Jurkat, Clone E6-1 (cell line): ENCODE measurements at places on chromosomes 1 and 21.

DNA sequence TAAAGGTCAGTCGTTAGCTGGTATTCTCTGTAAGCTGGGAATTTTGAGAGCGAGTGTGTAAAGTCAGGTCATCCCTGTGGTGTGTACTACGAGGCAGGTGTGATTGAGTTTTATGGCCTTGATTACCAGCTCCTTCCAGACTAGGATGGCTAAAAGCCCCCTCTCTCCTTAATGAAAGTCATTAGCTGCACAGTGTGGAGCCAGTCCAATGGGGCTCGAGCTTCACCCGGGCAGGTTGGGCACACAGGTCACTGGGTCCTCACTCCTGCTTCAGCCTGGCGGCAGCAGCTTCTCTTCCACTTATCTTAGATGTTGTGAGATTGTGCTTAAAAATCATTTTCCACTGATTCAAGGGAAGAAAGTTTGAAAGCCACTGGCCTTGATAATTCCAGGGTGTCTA lies 3.0 kb downstream of the DMRTB1 start:
- no peak for DNase-seq

DNA sequence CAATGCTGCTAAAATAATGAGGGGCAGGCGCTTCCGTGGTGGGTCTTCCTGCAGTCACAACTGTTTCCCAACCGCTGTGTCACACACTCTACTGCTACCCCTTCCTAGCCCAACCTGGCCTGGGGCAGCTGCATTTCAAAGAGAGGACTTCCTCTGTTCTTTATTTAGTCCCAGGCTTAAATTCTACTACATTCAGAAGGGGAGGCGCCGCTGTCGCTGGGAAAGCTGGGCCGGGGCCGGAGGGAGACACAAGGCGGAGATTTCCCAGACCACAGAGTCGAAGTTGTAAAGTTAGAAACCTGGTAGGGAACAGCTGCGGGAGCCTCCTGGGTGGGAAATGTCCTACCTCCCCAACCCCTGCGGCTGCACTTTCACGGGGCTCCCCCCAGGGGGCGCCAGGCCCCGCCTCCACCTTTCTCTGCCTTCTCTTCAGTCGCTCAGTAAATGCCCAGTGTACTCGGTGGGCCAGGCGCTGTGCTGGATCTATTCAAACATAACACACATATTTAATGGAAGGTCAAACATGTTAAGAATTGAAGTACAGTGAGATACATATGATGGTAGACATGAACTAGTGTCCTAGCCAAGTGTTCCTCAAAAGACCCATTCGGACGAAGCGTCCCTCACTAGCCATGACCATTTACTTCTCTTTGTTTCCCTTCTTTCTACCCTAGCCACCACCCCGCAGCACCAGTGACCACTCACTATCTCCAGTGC lies 23.1 kb downstream of the DYRK3 start:
- DNase-seq: peak; percentile 70

DNA sequence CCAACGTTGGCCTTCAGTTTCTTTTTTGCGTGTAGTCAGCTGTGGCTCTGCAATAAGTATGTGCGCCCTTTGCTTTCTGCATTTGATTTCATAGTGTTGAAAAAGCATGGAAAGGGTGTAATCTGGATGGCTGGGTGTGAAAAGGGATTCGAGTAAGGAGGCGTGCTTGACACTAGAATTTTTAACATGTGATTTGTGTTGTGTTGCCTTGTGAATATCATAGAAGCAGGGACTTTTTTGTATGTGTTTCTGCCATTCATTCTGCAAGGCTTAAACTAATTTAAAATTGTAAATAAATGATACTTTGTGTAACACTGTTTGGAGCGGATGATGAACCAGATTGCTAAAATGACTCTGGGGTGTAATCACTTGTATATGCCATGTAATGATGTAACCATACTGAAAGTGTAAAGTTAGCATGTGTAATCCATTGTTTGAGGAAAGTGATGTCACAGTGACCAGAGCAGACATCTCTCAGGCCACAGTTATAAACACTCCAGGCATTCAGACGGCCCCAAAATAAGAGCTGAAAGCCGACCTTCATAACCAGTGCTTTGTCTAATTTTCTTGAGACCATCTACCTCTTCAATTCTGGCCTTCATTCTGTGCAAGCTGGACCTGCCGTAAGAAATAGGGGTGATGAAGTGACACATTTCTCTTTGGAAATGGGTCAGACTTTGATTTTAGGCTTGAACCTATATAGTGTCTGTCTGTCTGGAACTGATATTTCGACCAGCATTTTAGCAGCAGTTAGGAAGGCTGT lies 618 bp downstream of the SH3BGR start:
- no peak for DNase-seq

- DNase-seq: no peak
These were observed 45.3 kb downstream of the PDE9A start for GRCh38 chr21:42698733-42699132.

DNA sequence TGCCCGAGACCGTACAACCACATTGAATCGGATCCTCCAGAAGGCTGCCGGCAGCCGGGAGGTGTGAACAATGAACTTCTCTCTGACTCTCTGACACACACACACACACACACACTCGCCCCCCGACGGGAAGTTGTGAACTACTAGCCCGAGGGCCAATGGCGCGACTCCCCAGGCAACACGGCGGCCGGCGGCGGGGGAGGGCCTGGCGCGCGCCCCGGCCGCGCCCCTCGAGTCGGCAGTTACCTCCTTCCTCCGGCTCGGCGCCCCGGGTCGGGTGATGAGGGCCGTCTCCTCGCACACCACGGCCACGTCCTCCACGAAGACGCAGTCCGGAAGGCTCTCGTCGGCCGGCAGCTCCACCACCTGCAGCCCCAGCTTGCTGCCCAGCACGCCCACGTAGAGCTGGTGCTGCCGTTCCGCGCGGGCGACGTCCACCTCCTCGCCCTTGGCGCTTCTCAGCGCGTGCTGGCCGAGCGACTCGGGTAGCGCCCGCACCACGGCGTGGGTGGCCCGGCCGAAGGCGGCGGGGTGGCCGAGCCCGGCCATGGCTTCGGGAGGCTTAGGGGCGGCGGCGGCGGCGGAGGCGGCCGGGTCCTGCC lies 361 bp downstream of the DDAH1 start:
- DNase-seq: no peak

GRCh38 chr1:37070126-37070525 lies 35.8 kb upstream of the GRIK3 start:
- DNase-seq: no peak

DNA sequence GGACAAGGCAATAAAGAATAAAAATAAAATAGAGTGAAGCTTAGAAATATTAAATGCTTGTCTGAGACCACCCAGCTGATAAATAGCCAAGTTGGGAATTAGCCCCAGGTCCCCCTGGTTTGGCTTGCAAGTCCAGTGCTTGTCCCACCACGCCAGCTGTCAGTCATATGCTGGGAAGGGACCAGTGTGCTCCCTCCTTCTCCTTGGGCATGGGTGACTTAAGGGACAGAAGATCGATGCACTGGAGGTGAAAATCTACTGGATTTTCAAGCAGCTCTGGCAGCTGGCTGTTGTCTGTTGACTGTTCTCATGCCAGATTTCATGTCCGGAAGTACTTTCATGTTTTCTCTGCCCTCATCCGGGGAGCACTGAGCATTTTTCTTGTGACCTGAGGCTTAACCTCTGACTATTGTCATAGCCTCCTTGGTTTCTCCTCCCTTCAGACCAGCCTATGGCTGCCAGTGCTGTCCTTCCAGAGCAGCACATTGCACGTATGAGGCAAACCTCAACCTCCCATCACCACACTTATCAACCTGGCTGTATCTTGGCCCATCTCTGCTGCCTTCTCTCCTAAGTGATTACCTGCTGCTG lies 12.4 kb downstream of the LMOD1 start:
- peak; percentile 32 for DNase-seq

DNA sequence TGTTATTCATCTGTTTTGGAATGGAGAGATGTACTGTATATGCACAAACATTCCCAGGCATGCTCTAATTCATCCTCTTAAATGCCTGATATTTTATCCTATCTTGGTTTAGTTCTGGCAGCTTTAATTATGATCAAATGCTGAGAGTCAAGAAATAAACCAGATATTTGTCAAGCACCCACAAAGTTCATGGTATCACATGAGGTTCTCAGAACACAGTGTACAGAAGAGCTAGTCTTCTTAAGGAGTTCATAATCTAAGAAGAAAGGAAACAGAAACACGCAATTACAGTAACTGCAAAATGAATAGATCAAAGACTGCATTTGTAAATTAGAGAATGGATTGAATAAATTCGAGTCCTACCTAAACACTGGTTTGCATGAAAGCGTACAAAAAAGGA lies 58.3 kb upstream of the KCNH1 start:
- no peak for DNase-seq

DNA sequence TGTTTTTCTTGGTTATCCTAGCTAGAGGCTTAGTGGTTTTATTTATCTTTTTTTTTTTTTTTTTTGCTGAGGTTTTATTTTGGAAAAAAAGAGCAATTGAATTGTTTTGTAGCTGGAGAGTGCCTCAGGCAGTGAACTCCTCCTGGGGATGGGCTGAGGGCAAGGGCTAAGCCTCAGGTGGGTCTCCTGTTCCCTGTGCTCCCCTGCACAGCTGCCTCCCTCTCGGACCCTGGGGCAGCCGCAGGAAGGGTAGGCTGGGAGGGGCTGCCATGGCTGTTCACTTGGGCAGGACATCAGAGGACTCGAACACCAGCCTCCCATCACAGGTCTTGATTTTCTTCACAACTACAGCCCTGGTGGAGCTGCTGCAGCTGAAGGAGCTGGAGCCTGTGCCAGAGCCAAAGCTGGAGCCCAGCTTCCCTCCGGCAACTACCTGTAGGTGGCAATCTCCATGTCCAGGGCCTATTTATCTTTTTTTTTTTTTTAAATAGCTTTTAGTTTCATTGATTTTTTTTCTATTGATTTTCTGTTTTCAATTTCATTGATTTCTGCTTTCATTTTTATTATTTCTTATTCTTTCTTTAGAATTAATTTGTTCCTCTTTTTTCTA lies 28.9 kb downstream of the LEPR start:
- DNase-seq: no peak

DNA sequence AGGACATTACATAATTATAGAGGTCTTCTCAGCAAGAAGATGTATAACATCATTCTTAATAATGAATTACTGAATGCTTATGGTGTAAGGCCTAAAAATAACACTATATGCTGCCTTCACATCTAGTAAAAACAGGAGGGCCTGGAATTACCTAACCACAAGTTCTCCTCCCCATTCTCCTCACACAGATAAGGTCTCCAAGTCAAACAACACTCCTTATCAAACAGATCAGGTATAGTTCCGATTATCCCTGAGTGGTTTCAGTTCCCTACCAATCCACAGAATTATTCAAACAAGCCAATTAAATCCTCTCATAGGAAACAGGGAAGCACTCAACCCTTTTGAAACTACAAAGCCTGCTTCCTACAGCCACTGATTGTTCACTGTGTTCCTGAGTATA lies 4.0 kb upstream of the AGBL4 start:
- DNase-seq: no peak

GRCh38 chr1:119636491-119637089 lies 11.5 kb downstream of the ZNF697 start:
- DNase-seq: no peak

DNA sequence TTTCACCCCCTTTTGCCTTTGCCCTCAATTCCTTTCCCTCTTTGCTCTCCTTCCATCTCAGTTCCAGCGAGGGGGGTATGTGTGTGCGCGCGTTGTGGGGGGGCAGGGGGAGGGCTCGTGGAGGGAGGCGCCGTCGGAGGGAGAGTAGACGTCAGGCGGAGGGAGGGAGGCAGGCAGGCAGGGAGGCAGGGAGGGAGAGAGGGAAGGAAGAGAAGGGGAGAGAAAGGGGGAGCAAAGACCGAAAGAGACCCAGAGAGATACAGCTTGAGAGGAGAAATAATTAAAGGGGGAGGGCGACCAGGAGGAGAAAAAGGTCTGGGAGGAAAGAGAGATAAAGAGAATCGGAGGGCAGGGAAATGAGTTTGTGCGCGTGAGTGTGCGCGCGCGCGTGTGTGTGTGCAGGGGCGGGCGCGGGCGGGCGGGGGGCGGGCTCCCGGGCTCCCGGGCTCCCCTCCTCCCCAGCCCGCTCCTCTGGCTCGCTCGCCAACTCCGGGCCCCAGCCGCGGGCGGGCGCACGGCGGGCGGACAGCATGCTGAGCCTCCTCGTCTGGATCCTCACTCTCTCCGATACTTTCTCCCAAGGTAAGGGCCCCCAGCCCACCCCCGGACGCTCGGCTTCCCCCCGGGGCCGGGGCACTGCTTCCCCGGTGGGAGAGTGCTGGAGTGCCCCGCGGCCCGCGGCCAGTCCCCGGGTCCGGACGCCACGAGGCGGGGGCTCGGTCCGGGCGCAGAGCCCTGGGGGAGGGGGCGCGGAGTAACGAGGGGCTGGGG lies at the start of gene KIRREL1:
TSS of gene KIRREL1 (plus strand) at position 499 of the 771 bp plus-strand sequence. CDS start at position 531, 32 bp downstream.
- peak; percentile 46 for DNase-seq

DNA sequence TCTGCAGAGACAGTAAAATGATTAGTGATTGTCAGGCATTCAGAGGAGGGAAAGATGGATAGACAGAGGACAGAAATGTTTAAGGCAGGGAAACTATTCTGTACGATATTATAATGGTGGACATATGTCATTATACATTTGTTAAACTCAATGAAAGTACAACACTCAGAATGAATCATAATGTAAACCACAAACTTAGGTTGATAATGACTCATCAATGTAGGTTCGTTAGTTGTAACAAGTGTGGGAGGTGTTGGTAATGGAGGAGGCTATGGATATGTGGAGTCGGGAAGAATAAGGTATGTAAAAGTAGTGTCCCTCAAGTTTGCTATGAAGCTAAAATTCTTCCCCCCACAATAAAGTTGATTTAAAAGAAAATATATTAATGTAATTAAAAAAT lies 455.0 kb downstream of the BRINP3 start:
- DNase-seq: no peak

DNA sequence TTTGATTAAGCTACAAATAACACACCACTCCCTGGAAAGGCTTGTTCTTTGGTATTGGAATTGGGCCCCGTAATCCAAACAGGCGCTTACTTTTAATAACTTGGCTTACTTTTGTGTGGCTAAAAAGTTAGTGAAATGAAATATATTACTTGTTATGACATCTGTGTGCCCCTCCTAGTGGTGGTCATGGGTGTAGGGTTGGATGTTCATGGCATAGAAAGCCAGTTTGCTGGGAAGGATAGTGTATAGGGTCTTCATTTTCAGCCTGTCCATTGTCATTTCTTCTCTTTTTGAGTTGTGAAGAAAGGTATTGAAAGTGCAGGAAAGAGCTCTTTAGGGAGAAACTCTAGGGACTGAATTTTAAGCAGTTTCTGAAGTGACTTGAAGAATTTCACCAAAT lies 5.9 kb downstream of the CDC14A start:
- peak; percentile 28 for DNase-seq
